ENCODE measurements at places on chromosomes 3 and 15. TPM values are rescaled to one million over a fixed set of nuclear protein-coding genes. Genes with fewer than 3 reads are reported as not detected.

- DNase-seq = peak; percentile 61
Measured at GRCh38 chr3:42544492-42545283, 37.1 kb downstream of the SEC22C start.

- peak; percentile 97 for DNase-seq
Measured at GRCh38 chr3:188947401-188948280, 224.1 kb upstream of the TPRG1 start.

DNA sequence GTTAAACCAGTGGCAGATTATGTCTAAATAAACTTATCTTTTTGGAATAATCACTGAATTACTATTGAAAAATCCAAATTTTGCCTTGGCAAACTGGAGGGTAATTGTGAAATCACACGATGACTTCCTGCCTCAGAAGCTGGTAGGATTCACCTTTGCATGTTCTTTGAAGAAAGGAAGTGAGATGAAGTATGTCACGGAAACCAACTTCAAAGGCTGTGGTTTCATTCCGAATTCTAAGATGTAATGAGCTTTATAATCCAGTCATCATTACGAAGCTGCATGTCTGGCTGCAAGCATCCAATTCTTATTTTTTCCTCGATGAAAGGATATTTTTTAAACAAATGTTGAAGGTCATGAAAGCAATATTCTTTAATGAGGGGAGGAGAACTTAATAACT, 15.0 kb upstream of the ZBED2 start:
- no peak for DNase-seq

The ATP13A5 gene
- not detected for total RNA-seq

- peak; percentile 51 for DNase-seq
Measured at GRCh38 chr3:196193133-196193735, 18.0 kb downstream of the ZDHHC19 start.

DNA sequence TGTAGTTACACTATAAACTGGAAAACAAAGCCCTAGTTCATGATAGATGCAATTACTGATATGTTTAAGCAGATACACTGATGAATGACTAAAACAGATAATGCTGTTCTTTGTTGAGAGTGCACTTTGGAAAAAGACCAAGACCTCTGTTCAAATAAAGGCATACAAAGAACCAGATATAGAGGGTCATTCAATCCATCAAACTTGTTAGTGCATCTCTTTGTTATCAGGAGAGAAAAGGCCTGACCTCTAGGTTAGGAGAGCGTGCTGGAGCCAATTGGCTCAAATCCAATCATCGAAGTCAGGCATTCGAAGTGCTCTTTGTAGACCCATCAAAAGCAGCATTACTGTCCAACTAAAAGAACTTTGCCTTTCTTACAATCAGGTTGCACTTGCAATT, 124.2 kb downstream of the TFG start:
- no peak for DNase-seq

The GABRG3 gene
- total RNA-seq = not detected

The ZNF609 gene
- 17.2 TPM for total RNA-seq

- peak; percentile 82 for DNase-seq
Measured at GRCh38 chr15:57415602-57416001, 39.3 kb downstream of the CGNL1 start.

- no peak for DNase-seq
Measured at GRCh38 chr3:173513123-173513522, 115.6 kb downstream of the NLGN1 start.

The KBTBD13 gene
- 3.2 TPM for total RNA-seq

- DNase-seq = no peak
Measured at GRCh38 chr15:85539491-85539890, 159.1 kb downstream of the AKAP13 start.

GRCh38 chr15:101029971-101030661, 111.0 kb downstream of the LRRK1 start:
- peak; percentile 10 for DNase-seq

DNA sequence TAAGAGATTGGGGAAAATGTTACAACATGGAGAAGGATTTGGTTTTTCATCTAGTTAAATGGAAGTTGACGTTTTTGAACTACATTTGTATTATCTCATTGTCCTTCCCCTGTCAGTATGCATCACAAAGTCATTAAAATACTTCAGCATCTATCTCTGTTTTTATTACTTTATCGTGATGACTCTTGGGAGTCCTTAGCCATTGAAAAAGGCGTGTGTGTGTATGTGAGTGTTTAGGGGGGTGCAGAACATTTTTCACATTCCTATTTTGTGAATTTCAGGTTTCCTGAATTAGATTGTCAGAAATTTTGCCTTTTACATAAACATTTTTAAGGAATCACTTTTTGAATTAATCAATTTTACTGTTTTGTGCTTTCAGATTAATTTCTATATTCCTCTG, 360.6 kb upstream of the SGO1 start:
- no peak for DNase-seq

DNA sequence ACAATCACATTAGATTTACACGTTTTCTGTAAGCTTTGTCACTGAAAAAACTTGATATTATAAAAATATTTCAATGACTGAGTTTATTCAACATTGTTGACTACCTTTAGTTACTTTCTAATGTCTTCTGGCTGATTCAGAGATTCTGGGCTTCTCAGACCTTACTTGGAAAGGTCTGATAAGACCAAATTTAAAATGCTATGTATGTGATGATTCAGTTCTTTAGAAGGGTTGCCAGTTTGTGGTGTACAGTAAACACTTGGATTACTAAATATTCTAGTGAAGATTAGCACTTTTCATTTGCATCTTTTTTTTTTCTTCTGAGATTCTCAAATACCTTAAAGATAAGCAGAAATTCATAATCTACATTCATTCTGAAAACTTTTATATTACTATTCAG, 49.8 kb downstream of the SGO1 start:
- no peak for DNase-seq

GRCh38 chr3:148742118-148742517, 44.4 kb downstream of the AGTR1 start:
- DNase-seq = no peak

DNA sequence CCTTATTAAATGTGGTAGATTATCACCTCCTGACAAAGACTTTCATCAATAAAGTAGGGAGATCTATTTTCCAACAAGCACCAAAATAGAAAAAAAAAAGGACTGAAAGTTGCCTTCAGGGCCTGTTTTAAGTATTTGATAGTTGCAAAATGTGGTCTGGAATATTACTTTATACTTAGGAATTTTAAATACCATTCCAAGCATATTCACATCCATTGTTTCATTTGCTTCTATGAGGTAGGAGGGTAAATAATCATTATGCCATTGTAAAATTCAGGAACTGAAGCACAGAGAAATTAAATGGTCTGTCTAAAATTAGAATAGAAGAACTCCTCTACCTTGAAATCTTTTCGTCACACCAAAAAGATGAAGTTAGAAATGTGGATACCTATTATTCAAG, 110.0 kb downstream of the TMCC1 start:
- DNase-seq = no peak

DNA sequence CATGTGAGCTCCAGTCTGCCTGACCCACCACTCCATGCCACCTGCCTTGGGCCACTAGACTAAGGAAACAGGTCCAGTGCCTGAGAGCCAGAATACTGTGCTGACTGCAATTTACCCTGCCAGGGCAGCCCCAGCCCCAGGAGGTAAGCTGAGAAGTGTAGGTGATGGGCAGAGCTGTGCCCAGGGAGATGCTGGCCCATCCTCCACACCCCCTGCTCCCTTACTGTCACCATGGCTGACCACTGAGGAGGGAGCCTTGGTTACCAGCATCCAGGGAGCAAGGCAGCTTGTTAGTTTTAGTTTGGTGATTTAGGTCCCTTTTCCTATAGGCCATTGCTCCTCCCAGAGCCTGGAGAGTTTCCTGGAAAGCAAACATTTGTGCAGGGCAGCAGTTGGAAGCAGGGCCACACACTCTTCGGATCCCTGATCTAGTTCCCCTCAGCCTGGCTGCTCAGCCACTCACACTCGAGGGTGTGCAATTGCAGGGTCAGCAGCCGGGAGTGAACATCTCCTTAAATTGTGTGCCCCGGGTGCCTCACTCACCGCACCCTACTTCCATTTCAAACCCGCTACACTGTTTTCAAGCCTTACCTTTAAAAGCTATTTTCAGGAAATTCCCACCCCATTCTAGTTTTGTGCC, 2.0 kb downstream of the GALNT15 start:
- no peak for DNase-seq

The MST1R gene
- 1.8 TPM for total RNA-seq

- DNase-seq = no peak
Measured at GRCh38 chr15:85462029-85462428, 81.6 kb downstream of the AKAP13 start.

GRCh38 chr3:51941463-51941797, 274 bp downstream of the RRP9 start:
- no peak for DNase-seq

GRCh38 chr3:105906836-105907235, 38.0 kb upstream of the CBLB start:
- peak; percentile 70 for DNase-seq
